Placental pericyte (primary cell): ENCODE measurements at places on chromosomes 6 and 20. TPM values are rescaled to one million over a fixed set of nuclear protein-coding genes. Genes with fewer than 3 reads are reported as not detected.

The SLC22A7 gene
- not detected in 2 replicates for total RNA-seq

The ID4 gene
- 1.5 and 3.6 TPM in 2 replicates for total RNA-seq

The CLDN20 gene
- total RNA-seq: not detected in 2 replicates

The RAET1L gene
- total RNA-seq: not detected in 2 replicates

The CFB gene
- total RNA-seq: 2.3 and 62.8 TPM in 2 replicates

The FAM83C gene
- not detected in 2 replicates for total RNA-seq

The UNC93A gene
- total RNA-seq: not detected in 2 replicates

The RALY gene
- 81.4 and 87.2 TPM in 2 replicates for total RNA-seq

The REM1 gene
- not detected in 2 replicates for total RNA-seq

The GNAS gene
- 357 and 892 TPM in 2 replicates for total RNA-seq

The BMP6 gene
- 1.4 and 4.6 TPM in 2 replicates for total RNA-seq

The FABP7 gene
- not detected in 2 replicates for total RNA-seq

The COL12A1 gene
- total RNA-seq: 362 and 404 TPM in 2 replicates

The TMEM244 gene
- 1.3 TPM in 1 of 2 replicates, not detected in the other for total RNA-seq
